ENCODE measurements at places on chromosomes 5 and 9.

DNA sequence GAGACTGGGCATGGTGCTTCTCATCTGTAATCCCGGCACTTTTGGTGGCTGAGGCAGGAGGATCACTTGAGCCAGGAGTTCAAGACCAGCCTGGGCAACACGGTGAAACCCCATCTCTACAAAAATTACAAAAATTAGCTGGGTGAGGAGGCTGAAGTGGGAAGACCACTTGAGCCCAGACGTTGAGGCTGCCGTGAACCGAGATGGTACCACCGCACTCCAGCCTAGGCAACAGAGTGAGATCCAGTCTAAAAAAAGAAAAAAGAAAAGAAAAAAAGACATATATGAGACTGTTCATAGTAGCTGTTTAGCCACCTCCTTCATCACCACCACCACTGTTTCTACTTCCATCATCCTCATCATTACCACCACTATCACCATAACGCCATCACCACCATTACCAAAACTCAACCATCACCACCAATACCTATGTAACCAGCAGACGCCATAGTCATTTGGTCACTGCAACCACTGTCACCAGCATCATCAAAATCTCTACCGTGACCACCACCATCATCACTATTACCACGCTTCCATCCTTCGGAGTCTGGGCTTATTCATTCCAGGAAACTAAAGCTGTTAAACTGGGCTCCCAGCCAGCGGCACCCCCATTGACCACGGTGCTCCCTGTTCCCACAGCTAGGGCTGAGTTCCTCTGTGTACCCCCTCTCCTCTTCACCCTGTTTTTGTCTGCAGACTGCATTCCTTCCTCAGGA lies 8.4 kb upstream of the KIF12 start:
- no peak for DNase-seq

DNA sequence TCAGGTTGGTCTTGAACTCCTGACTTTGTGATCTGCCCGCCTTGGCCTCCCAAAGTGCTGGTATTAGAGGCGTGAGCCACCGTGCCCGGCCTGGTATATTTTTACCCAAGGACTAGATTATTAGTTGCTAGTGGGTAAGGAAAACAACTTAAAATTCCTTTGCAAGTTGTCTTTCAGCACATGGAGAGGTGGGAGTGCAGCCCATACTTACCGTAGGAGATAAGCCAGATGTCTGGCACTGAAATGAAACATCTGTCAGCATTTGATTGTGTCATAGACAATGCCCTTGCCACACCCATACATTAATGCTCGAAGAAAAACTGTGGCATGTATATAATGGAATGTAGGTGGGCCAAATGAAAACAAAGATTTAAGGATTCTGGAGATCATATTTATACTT lies 36.6 kb upstream of the ANKH start:
- no peak for DNase-seq

GRCh38 chr5:174307656-174308271 lies 262.3 kb downstream of the NSG2 start:
- no peak for DNase-seq

GRCh38 chr9:86341007-86341491 lies 13.2 kb downstream of the TUT7 start:
- DNase-seq, result no peak

- DNase-seq, result peak; percentile 93
Measured at GRCh38 chr5:62403411-62404250, at the start of gene DIMT1. TSS of gene DIMT1 (minus strand) at chr5:62403905. CDS start at chr5:62403772, 133 bp downstream.

DNA sequence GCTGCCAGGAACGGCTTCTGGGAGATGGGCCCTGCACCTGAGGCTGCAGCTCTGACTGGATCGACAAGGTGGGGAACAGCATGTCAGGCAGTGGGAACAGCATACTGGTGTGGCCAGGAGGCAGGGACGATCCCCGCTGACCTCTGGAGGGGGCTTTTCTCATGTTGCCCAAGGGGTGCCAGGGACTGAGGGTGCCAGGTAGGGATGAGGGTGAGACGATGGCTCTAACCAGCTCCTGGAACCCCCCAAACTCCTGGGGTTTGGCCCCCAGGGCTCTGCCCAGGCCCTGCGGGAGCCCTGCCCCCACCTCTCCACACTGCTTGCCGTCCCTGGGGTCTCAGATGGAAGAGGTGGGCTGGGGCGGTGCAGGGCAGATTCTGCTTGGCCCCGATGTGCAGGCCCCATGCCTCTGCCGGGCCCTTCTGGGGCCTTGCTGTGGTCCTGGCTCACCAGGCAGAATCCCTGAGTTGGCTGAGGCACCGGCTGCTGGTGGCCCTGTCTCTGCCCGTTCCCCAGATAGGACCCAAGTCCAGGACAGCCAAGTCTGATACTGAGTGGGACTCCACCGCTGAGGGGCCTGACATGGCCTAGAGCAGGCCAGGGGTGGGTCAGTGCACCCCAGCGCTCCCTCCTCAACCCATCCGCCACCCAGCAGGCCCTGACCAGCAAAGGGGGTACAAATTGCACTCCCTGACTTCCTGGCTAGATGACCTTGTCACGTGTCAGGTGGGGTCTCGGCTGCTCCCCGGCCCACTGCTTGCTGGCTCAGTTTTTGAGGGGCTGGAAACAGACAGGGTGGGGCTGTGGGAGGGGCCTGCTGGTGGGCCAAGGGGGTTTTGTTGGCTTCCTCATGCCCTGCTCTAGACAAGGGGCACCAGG lies 28.4 kb upstream of the RNF130 start:
- DNase-seq, result no peak

DNA sequence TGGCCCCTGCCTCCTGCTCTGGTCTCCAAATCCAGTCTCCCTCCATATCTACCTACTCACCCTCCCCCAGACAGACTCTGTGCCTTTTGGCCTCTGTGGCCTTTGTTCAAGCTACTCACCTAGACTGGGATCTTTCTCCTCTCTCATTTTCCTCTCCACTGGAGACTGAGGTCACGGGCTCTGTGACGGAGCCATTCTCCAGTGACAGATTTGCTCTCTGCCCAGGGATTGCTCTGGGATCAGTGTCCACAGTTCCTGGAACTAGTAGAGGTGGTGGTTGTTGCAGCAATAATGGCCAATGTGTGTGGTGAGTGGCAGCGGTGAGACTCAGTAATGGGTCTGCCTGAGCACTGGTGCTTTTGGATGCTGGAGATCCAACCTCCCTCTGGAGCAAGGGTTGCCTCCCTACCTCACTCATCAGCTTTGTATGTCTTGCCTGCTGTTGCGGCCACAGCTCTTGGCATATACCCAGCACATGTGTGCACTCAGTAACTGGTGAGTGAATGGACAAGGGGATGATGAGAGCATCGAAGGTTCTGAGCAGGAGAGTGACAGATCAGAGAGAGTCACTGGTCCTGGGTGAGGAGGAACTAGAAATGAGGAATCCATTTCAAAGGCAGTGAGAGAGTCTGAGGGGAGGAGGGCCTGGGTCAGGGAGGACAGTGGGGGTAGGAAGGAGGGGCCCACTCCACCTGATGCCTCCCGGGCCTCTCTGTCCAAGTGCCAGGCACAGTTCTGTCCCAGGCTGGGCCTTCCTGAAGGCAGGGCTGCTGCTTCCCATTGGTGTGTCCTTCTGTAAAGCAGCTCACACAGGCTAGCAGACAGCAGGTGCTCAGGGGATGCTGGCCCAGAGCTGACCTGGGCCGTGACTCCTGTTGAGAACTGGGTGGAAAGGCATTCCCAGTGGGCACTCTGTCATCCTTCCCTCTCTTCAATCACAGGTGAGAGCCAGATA lies 96.5 kb upstream of the PITX1 start:
- no peak for DNase-seq

GRCh38 chr9:82164159-82164558 lies 175.6 kb downstream of the SPATA31D1 start:
- no peak for DNase-seq

GRCh38 chr9:92661127-92661526 lies 8.8 kb downstream of the IPPK start:
- DNase-seq, result no peak

DNA sequence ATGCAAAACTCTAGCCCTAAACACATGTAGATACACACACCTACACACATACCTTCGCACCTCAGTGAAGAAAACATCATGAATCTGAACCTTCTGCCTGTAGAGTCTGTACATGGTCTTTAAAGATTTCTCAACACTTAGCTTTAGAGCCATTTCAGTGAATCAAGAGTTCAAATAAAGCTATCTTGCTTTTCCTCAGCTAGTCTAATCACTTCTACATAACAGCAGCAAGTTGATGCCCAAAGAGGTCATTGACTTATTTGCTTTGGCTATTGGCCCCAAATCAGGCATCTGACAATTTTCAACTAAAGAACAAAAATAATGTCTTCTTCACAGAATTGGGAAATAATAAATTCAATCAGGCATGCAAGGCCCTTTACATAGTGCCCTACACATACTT lies 127.9 kb upstream of the SGCD start:
- DNase-seq, result no peak

- DNase-seq, result no peak
Measured at GRCh38 chr5:167049043-167049663, 1242.3 kb upstream of the WWC1 start.

DNA sequence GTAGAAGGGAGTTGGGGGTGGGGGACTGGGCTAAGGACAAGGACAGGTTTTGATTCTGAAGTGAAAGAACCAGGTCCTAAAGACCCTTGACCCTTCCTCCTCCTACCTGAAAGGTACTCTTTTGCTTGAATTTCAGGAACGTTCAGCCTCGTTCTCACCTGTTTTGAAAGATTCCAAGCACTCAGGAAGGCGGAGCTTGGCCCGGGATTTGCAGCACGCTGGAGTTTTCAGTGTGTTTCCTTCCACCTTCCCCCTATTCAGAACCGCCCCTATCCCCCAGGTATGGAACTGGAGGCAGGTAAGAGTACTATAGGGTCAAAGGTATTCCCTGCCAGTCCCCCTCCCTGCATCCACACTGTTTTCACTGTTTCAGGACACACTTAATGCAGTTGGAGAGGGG lies 7.1 kb downstream of the EGR1 start:
- DNase-seq, result no peak

- DNase-seq, result peak; percentile 22
Measured at GRCh38 chr5:10288592-10289219, 19.0 kb downstream of the CMBL start.

GRCh38 chr9:137499858-137500661 lies 40.9 kb upstream of the NSMF start:
- DNase-seq, result no peak

GRCh38 chr5:125413496-125414274 lies 667.2 kb upstream of the ZNF608 start:
- no peak for DNase-seq

DNA sequence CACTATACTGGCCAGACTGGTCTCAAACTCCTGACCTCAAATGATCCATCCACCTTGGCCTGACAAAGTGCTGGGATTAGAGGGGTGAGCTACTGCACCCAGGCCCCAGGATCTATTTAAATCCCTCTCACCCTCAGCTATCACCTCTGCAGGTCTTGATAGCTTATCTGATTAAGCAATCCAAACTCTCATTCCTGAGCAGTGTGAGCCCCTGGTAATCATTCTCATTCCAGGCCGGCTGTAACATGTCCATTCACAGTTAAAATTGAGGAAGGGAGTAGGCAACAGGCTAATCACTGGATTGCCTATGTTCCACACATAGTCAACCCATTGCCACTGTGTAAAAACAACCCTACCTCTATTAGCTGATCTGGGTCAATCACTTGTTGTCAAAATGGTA lies 111.1 kb downstream of the AGTPBP1 start:
- DNase-seq, result no peak

- no peak for DNase-seq
Measured at GRCh38 chr9:77598991-77599390, 49.1 kb downstream of the GNA14 start.

DNA sequence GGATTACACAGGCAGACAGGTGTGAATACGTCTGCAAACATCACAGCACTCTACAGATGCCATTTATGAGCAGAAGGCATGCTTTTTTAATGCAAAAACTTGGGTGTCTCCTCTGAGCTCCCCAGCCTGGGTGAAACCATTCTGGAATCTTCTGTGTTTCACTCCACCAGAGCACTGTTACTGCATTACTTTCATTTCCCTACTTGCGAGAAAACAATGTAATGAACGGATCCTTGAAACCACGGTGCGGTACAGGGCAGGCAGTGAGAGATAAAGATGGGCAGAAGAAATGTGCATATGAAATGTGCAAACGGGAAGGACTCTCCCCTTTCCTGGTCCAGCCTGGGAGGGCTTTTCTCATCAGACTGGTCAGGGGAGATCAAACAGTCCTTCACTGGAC lies 584.3 kb upstream of the KLF4 start:
- DNase-seq, result no peak

GRCh38 chr5:139763930-139764791 lies 31.4 kb upstream of the PSD2 start:
- no peak for DNase-seq

GRCh38 chr9:96617439-96618185 lies 2.0 kb downstream of the CDC14B start:
- no peak for DNase-seq

GRCh38 chr9:8329561-8330283 lies 530.1 kb upstream of the DMAC1 start:
- no peak for DNase-seq

DNA sequence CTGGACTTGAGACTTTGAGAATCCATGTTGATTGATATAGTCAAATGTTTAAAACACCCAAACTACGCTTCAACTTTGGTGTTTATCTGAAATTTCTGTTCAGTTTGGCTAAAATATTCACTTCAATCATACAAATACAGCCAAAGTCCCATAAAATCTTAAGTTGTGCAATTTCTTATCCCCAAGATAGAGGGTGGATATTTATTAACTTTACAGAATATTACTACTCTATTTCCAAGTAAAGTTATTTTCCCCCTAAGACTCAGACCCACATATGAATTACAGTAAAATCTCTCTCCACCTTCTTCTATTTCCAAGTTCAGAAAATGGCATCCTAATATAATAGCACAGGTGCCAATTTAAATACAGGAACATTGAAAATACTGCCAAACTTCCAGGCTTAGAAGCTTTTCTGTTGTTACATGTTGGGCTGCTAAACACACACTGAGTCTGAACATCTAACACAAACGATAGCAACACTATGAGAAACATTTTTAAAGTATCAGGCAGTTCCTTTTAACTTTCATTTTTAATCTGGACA lies 290.3 kb downstream of the EBF1 start:
- DNase-seq, result no peak
